Mucosa of gallbladder (tissue), 1 donor: ENCODE measurements at places on chromosomes 13 and 19.

- DNase-seq: no peak
Measured at GRCh38 chr13:95533545-95534160, 18.9 kb upstream of the CLDN10 start.

- no peak for DNase-seq
Measured at GRCh38 chr13:113638806-113639205, 19.2 kb downstream of the ATP4B start.

- DNase-seq: no peak
Measured at GRCh38 chr19:28602675-28603298, 610.2 kb downstream of the UQCRFS1 start.

DNA sequence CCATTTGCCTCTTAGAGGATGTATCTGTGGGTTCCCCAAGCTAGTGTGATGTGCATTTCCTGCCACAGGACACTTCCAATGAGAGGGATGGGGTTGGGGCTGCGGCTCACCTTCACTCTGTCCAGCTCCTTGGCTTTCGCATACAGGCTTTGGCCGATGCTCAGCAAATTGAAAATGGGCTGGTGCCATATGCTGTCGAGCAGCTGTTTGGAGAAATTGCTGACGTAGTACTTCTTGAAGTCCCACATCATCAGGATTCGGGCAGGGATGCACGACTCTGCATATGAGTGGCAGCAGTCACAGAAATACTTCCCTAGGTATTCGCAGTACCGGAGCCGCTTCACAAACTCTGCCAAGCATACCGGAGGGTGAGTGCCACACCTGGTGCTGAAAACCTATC, 37.0 kb downstream of the RUBCNL start:
- DNase-seq: no peak

DNA sequence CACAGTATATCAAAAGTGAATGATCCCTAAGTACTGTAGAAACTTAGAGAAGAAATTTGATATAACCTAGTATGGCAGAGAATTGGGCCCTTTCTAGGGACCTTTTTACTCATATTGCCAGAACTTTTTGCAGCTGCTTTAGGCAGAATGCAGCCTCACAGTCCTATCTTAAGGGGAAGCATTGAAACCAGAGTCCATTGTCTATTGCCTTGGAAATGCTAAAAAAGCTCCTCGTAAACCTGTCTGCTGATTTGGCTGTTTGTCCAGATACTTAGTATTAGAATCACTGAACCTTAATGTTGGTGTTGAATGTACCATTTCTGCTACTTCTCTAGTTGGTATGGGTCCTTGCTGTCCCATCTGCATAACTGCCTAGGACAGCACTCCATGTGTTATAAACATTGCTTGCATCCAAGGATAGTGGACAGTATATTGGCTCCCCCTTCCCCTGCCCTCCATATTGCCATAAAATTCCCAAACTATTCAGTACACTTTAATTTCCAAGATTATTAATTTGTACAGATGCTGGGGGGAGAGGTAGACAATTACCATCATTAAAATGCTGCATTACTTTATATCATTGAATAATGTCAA, 36.1 kb downstream of the LSM14A start:
- no peak for DNase-seq

DNA sequence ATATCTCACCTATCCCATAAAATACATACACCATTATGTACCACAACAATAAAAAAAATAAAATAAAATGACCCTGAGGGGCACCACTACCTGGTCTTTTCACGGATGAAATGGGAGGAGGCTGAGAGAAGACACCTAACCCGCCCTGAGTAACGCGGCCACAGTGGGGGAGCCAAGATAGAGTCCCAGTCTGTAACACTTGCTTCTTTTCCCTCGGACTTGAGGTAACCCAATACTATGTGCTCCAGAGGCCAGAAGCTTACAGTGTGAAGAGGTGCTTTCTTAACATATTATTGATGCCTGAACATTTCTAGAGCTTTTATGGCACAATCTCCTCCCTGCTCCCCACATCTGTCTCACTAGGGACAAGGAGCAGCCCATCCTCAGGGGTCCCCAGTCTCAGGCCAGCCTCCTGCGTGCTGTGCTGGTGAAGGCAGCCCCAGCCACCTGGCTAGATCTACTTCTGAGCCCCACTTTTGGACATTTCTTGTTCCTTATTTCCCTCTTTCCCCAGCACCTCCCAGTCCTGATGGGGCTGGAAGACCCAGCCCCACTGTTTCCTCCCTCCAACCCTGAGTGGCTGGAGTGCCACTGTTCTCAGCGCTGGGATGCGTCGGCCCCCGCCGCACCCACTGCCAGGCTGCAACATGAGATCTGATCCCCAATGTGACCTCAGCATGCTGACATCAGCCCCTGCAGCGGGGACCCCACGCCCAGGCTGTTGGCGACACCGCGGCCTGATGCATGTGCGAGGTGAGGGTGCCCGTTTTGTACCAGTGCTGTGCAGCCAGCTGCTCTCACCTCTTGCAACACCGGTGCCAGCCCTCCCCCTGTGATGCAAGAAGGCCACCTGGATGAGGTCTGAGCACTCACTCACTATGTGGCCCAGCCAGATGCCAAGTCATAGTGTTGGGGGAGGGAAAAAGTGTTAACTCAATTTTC, 143.3 kb downstream of the DCLK1 start:
- no peak for DNase-seq

DNA sequence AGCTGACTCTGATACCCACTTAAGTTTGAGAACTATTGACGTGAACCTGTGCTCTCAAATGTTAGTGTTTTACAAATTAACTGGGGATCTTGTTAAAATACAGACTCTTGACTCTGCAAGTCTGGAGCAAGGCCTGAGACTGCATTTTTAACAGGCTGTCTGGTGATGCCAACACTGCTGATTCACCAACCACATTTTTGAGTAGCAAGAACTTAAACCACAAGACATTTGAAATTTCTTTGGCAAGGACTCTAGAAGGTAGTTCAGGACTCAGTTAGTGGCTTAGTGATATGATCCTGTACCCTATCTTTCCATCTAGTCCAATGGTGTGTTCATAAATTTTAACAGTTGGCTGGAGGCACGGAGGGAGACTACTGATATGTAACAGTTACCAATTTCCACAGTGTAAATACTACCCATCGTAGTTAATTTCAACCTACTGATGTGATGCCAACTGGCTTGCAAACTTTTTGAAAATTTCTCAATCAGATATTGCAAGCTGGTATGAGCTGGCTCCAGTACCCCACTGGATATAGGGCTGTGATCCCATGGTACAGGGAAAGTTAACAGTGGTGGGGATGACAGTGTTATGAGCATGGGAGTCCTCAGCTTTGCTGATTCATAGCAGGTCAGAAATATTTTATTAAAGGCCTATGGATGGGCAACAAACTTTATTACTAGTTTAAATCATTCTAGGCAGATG, 255.1 kb downstream of the TBC1D4 start:
- no peak for DNase-seq

DNA sequence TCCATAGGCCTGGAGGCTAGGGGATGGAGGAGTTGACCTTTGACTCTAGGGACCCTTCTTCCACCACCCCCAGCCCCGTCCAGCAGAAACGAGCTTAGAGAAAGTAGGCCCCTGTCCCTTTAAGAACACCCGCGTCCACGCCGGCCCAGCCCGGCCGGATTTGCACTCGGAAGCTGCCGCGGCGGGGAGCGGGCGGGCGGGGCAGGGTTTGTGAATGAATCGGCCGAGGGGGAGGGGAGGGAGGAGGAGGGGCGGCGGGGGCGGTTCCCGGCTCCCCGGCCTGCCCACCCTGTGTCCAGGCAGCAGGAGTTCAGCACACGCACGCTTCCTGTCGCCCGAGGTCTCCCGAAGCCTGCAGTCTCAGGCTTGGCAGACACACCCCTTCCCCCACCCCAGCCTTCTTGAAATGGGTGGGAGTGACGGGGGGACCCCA, 1.5 kb downstream of the UNC13A start:
- no peak for DNase-seq

- DNase-seq: no peak
Measured at GRCh38 chr19:46950526-46951170, 69.0 kb upstream of the NPAS1 start.

DNA sequence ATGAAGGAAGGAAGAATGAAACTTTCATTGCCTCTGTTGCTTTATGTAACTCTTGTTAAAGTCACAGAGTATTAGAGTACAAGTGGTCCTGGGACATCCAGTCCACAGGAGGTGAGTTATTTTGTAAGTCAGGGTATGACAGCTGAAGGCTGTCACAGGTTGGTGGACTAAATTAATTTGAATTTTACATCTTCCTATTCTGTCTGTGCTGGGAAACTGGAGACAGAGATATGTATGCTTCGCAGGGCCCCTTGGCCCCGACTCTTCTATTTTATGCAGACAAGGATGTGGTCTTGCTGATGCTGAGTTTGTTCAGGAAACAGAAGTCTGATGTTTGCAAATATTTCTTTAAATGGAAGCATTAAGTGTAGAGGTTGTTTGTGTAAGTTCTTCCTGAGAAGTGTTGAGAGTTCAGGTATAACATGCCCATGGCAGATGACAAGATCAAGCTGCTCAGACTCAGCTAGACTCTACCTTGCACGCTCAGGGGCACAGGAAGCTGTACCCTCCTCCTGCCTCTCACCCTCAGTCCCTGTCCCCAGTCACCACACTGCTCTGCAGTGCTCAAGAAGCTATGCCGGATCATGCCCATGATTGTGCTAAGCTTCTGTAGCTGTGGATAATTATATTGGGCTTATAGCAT, 23.4 kb downstream of the RASL11A start:
- DNase-seq: no peak

- no peak for DNase-seq
Measured at GRCh38 chr19:40785526-40785925, 7.5 kb downstream of the RAB4B start.

- DNase-seq: no peak
Measured at GRCh38 chr13:36770741-36771140, 48.3 kb upstream of the RFXAP start.

DNA sequence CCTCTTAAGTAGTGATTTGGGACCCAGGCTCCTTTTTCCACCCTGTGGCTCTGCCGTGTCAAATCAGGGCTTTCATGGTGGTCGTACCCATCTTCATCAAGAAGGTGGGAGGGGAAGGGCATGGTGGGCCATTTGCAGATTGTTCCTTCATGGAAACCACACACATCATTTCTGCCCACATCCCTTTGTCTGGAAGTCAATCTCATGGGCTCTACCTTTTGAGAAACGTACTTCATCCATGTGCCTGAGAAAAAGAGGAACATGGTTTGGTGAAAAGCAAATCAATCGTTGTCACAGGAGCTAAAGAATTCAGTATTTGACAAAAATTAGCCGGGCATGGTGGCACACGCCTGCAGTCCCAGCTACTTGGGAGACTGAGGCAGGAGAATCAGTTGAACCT, 233.4 kb downstream of the FOXO1 start:
- no peak for DNase-seq

GRCh38 chr13:44759384-44760360, 183.5 kb upstream of the TSC22D1 start:
- DNase-seq: no peak

DNA sequence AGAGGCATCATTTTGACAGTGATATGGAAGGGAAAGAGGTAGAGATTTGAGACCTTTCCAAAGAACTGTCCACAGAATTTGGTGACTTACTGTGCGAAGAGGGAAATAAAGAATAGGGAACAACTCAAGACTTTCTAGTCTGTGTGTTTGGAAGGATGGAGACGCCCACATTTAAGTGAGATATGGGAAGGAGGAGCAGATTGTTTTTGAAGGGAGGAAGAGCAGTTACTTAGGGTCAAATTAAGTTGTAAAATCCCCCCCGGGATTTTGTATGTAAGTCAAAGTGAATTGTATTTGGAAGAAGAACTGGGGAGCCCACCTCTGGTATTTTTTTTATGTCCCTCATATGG, 1.2 kb downstream of the USPL1 start:
- no peak for DNase-seq

GRCh38 chr13:38417727-38418126, 68.1 kb downstream of the UFM1 start:
- no peak for DNase-seq

DNA sequence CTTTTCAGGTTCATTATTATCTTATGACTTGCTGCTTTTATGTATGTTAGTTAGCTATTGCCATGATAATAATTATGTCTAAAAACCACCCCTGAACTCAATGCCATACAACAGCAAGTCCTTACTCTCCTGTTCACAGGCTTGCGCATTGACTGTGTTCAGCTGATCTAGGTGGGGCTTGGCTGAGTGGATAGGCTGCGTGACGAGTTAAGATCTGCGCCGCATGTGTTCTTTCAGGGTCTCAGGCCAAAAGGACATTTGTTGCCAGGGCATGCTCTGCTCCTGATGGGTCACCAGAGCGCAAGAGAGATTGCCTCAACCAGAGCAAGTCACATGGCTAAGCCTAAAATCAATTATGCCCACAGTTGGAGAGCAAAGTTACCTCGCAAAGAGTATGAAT, 859 bp downstream of the ZNF568 start:
- DNase-seq: no peak

GRCh38 chr13:99985241-99985874, 3.8 kb downstream of the ZIC2 start:
- DNase-seq: no peak

- no peak for DNase-seq
Measured at GRCh38 chr19:28984315-28984714, 228.6 kb downstream of the UQCRFS1 start.

DNA sequence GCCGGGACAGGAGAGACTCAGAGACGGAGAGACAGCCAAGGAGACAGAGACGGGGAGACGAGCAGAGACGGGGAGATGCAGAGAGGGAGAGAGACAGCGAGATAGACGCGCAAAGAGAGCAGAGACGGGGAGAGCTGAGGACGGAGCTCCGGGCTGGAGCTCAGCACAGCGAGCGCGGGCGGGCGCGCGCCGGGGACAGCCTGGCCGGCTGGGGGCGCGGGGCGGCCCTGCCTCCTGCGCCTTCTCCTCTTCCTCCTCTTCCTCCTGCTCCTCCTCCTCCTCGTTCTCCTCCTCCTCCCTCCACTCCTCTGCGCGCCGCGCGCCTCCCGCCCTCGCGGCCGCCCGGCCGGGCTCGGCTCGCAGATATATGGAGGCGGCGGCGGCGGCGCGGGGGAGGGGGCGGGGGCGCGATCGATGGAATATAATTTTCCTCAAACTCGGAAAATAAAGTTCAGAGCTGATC, at the start of gene ERFL:
Gene ERFL (minus strand): TSS at position 229 of the 463 bp plus-strand sequence. CDS start 15,530 bp downstream, outside the sequence.
- no peak for DNase-seq

GRCh38 chr13:78976696-78977095, 317.7 kb upstream of the OBI1 start:
- DNase-seq: no peak

DNA sequence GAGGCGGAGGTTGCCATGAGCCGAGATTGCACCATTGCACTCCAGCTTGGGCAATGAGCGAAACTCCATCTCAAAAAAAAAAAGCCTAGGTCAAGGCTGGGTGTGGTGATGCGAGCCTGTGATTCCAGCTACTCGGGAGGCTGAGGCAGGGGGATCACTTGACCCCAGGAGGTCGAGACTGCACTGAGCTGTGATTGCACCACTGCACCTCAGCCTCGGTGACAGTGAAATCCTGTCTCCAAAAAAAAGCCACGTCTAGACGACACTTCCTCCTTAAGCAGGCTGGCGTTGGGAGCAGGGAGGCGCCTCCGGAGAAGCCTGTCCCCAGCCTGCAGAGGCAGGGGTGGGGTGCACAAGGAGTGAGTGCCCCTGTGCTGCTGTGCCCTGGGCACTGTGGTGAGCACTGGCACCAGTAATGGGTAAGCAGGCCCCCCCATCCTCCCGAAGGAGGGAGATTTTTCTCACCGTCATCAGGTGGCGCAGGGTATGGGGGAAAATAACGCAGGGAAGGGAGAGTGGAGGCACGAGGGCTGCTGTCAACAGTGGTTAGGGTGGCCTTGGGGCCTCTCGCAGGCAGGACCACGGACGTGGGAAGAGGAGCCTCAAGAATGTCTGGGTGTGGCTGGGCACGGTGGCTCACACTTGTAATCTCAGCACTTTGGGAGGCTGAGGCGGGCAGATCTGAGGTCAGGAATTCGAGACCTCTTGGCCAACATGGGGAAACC, 706 bp downstream of the P2RY11 start:
- no peak for DNase-seq

GRCh38 chr13:93709506-93710244, 483.1 kb downstream of the GPC6 start:
- DNase-seq: no peak
